ENCODE measurements at places on chromosomes 7 and 10.

DNA sequence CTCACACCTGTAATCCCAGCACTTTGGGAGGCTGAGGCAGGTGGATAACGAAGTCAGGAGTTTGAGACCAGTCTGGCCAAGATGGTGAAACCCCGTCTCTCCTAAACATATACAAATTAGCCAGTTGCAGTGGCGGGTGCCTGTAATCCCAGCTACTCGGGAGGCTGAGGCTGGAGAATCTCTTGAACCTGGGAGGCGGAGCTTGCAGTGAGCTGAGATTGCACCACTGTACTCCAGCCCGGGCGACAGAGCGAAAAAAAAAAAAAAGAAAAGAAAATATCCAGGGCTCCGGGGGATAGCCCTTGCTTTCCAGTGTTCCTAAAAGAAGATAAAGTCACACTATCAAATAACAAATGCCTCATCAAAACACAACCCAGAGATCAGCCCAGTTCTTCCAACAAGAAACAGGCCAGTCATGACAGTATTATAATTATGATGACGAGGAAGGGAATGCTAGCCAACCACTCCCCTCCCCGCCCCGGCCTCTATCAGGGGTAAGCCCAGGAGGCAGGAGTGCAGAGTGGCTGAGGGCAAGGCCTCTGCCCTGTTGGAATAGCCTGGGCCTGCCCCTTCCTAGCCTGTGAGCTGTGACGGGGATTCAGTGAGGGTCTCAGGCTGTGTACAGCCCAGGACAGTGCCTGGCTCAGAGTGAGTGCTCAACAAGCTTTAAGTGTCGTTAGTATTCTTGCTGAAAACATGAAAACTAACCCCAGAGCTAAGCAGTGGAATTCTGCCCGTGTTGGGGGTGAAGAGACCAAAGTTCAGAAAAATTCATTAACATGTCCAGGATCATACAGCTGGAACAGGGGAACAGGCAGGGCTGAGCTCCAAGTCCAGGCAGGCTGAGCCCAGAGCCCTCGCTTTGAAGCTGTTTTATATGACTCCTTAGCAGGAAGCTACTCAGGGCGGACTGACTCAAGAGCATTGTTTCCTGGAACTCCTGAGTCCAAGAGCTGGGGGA is 54.3 kb downstream of the FAM241B start:
- DNase-seq, result no peak

DNA sequence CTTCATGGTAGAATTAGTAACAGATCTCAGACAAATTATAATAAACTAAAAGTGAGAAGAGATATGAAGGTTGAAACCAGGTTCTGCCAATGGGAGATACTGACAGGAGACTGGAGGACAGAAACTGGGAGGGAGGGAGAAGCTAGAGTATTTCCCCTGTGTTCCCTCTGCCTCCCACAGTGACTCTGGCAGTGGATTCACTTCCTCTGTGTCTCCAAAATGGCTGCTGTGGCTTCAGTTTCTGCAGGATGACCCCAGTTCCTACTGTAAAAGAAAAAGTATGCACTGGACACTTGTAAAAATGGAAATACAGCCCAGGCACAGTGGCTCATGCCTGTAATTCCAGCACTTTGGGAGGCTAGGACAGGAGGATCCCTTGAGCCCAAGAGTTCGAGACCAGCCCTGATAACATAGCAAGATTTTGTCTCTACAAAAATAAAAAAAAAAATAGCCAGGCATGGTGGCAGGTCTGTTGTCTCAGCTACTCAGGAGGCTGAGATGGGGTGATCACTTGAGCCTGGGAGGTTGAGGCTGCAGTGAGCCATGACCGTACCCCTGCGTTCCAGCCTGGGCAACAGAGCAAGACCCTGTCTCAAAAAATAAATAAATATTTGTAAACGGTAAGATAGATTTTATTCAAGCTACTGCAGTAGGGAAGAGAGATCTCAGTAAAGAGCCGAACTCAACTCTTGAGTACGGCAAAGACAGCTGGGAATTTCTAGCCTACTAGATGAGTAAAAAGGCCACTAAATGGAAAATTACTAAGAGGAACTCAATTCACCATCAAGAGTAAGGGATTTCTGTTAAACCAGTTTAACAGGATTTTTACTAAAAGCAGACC is 156.6 kb upstream of the TRIM24 start:
- no peak for DNase-seq

GRCh38 chr10:13062803-13063202 is 37.2 kb upstream of the OPTN start:
- DNase-seq, result no peak

GRCh38 chr10:47409866-47410256 is 25.8 kb upstream of the ZNF488 start:
- no peak for DNase-seq
